ENCODE measurements at places on chromosomes 12 and 14.
A peak's percentile ranks its signal among the peaks of the same experiment; 100 is the strongest.

- H3K4me3 ChIP-seq, result no peak overlapping the region
- H3K4me1 ChIP-seq, result no peaks in the 10 kb centered on the region
- peaks cover 5% of the 10 kb centered on the region for H3K27me3 ChIP-seq
- no peak for DNase-seq
Measured at GRCh38 chr12:118813778-118814357, 167.5 kb upstream of the SRRM4 start.

DNA sequence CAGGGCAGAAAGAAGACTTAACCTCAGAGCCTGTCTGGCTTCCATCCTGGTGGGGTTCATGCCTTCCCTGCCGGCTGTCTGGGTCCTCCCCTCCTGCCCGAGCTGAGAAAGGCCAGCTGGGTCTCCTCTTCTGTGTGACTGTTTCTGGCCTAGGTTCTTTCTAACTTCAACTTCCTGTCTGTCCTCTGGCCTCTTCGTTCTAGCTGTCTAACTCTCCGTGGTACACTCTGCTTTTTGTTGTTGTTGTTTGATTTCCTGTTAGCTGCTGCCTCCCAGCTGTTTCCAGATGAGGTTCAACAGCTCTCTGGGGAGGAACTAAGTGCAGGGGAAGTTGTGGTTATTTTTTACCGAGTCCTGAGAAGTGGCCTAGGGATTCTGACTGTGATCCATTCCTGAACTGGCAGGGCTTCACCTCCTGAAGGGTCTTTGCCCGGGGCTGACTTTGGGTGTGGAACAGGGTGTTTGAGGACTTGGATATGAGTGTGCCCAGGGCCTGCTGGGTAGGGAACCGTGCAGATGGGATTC lies 3.2 kb downstream of the MLXIP start:
- peaks cover 33% of the 10 kb centered on the region for H3K4me1 ChIP-seq
- H3K27ac ChIP-seq, result peak overlapping the region; percentile 93
- peak overlapping the region; percentile 98 for H3K4me3 ChIP-seq

DNA sequence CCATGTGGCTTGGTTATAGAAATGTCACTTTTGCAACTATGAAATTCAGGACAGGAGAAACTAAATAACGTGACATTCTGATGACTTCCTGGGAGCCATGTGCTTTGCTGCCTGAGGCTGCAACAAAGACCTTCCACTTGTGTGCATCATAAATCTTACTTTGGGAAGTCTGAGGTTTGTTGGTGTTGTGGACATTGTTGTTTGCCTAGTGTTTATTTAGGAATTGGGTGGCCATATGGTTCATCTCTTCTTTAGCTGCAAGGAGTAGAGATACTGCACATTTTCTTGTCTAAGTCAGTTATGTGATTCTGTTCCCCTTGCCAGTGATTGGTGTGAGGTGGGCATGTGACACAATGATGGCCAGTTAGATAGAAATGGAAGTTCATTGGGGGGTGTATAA lies 167.3 kb upstream of the SSTR1 start:
- DNase-seq, result no peak
- H3K4me3 ChIP-seq, result no peak overlapping the region
- no peaks in the 10 kb centered on the region for H3K4me1 ChIP-seq
- no peak overlapping the region for H3K27ac ChIP-seq
- H3K27me3 ChIP-seq, result no peaks in the 10 kb centered on the region
- H3K36me3 ChIP-seq, result no peaks in the 10 kb centered on the region

DNA sequence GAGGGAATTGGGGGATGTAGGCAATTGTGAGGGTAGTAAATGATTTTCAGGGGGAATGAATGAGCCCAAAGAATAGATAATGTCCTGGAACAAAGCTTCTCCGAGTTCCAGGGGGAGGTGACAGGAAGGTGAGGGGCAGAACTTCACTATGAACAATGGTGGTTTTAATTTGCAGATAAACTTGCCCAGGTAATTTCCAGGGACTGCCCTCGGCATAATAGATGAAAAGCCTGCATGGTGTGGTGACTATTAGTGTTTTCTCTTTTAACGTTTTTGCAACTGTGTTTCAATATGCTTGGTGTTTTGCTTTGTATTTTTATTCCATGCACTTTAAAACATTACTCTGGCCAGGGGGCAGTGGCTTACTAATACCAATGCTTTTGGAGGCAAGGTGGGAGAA lies 325.2 kb upstream of the RGS6 start:
- H3K27ac ChIP-seq, result no peak overlapping the region

- H3K27me3 ChIP-seq, result no peaks in the 10 kb centered on the region
- H3K4me1 ChIP-seq, result peaks cover 75% of the 10 kb centered on the region
- peaks cover 2% of the 10 kb centered on the region for H3K36me3 ChIP-seq
- H3K27ac ChIP-seq, result peak overlapping the region; percentile 90
- DNase-seq, result peak; percentile 7
Measured at GRCh38 chr12:49698619-49699545, 8.3 kb downstream of the FMNL3 start.

DNA sequence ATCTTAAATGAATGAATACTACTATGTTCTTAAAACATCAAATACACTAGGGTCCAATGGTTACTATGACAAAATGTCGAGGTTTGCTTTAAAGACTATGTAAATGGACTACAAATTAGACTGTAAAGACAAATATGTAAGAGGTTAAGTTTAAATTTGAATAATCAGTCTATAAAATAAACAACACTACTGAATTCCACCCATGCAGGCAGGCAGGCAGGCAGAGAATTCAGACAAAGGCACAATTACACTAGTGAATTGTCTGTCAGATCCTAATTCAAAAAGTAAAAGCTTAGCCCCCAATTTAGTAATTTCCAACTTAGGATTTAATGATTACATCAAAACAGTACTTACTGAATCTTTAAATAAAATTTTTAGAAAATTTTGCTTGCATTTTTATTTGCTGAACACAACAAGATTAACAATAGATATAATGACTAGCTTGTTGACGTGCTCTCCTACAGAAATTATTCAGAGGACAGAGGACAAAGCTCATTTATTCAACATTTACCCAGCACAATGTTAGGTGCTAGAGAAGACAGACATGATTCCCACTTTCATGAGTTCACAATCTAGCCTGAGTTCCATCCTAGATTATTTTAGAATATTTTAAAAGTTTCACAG lies 97.4 kb downstream of the CDK17 start:
- DNase-seq, result no peak
- peaks cover 24% of the 10 kb centered on the region for H3K4me1 ChIP-seq
- H3K4me3 ChIP-seq, result no peak overlapping the region
- no peaks in the 10 kb centered on the region for H3K27me3 ChIP-seq
- peaks cover 11% of the 10 kb centered on the region for H3K36me3 ChIP-seq

DNA sequence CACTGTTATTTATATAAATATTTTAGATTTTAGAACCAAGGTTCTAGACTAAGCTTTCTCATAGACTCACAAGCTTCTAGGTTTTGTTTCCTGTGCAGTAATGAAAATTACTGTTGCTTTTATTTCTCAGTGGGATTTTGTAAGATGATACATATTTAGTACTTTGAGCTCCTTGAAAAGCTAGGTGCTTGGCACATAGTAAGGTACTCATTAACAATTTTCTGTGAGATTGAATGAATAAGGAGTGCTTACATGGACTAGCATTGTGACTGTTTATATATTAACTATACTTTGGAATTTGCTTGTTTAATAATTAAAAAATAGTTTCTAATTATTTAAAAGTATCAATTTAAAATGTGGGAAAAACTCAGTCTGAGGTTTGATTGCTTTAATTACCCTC lies 85.7 kb downstream of the MIA2 start:
- H3K36me3 ChIP-seq, result peaks cover 19% of the 10 kb centered on the region
- H3K4me3 ChIP-seq, result no peak overlapping the region
- no peak for DNase-seq
- H3K27ac ChIP-seq, result no peak overlapping the region
- no peaks in the 10 kb centered on the region for H3K27me3 ChIP-seq

DNA sequence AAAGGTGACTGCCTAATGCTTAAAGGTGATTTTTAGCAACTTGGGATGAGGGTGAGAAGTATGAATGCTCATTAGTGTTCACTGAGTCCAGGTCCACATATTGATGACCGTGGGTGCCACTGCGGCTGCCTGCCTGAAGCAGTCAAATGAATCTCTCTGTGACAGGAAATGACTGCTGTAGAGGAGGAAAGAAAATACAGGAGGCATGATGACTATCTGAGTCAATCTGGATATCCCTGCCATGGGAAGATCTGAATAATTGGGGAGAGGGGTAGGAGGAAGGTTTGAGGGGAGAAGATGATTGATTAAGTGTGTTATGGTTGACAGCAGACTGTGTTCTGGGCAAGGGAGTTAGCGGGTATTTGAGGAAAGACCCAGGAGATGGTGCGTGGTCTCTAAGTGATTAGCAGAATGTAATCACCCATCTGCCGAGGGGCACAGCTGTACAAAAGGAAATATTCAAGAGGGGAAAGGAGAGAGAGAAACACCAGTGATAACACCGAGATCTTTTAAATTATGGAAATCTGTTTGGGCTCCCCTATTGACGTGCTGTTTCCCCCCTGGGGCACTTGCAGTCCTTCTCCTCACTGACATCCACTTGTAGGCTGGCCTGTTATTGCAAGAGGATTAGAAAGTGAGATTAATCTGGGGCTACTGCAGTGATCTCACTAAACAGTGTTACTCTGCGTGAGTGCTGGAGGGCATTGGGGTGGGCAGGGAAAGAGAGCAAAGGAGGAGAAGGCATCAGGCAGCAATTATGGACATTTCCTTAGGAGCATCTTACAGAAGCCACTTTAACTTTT lies 97.7 kb downstream of the AKAP6 start:
- no peak overlapping the region for H3K4me3 ChIP-seq
- H3K4me1 ChIP-seq, result no peaks in the 10 kb centered on the region
- H3K27ac ChIP-seq, result no peak overlapping the region
- H3K27me3 ChIP-seq, result peaks cover 2% of the 10 kb centered on the region

DNA sequence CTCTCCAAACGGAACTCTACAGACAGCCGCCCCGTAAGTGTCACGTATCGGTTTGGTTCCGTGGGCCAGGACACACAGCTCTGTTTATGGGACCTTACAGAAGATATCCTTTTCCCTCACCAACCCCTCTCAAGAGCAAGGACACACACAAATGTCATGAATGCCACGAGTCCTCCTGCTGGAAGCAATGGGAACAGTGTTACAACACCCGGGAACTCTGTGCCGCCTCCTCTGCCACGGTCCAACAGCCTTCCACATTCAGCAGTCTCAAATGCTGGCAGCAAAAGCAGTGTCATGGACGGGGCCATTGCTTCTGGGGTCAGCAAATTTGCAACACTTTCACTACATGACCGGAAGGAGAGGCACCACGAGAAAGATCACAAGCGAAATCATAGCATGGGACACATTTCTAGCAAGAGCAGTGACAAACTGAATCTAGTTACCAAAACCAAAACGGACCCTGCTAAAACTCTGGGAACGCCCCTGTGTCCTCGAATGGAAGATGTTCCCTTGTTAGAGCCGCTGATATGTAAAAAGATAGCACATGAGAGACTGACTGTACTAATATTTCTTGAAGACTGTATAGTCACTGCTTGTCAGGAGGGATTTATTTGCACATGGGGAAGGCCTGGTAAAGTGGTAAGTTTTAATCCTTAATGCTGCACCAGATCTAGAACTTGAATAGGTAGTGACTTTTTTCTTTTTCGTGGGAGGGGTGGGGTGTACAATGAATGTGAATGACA lies 69.7 kb downstream of the WDR20 start:
- H3K4me3 ChIP-seq, result no peak overlapping the region
- peaks cover 6% of the 10 kb centered on the region for H3K4me1 ChIP-seq
- H3K36me3 ChIP-seq, result peaks cover 63% of the 10 kb centered on the region
- H3K27me3 ChIP-seq, result no peaks in the 10 kb centered on the region

DNA sequence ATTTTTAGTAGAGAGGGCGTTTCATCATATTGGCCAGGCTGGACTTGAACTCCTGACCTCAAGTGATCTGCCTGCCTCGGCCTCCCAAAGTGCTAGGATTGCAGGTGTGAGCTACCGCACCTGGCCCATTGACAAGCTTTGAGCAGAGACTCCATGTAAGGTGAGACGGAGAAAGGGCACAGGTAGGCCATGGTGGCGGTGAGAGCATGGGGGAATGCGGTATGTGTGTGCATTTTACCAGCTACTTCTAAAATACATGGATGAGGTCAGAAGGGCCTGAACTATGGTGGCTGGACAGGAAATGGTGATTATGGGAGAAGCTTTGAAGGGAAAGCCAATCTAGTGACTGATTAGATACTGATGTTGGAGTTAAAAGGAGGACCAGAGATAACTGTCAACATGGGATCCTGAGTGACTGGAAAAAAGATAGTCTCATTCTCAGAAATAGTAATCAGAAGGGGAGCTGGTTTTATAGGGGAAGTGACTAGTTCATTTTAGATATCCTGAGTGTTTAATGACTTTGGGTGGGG lies 21.9 kb upstream of the PTPRB start:
- no peaks in the 10 kb centered on the region for H3K4me1 ChIP-seq
- H3K27ac ChIP-seq, result no peak overlapping the region
- peaks cover 12% of the 10 kb centered on the region for H3K27me3 ChIP-seq
- H3K36me3 ChIP-seq, result no peaks in the 10 kb centered on the region

DNA sequence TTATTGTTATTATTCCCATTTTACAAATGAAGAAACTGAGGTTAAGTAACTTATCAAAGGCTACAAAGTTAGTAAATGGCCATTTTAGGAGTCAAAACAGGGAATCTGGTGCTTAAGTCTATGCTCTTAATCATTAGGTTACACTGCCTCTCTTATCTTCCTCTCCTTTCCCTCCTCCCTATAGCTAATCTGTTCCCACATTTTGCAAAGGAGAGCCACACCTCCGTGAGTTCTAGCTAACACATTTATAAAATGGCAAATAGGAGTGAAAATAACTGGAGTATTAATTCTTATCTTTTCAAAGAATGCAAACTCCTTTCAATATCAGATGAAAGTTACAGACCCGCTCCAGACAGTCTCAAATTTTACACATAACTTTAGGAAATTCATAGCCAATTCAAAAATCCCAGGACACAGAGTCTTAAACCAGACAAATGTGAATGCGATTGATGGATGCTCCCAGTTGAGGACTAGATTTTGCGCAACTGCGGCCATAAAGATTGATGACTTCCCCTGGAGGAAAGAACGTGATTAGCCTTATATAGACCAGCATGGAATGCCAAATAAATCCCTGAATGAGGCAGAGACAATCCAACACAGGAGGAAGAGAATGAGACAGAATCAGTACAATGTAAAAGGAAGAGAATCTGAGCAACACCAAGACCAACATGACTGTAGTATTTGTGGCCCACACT lies 225.0 kb upstream of the ARID2 start:
- DNase-seq, result no peak
- no peak overlapping the region for H3K27ac ChIP-seq

- no peak overlapping the region for H3K4me3 ChIP-seq
- peaks cover 26% of the 10 kb centered on the region for H3K4me1 ChIP-seq
- DNase-seq, result no peak
- no peak overlapping the region for H3K27ac ChIP-seq
Measured at GRCh38 chr12:94247246-94247645, 98.9 kb downstream of the PLXNC1 start.

Data from naive thymus-derived CD8-positive, alpha-beta T cell (primary cell).